ENCODE measurements at places on chromosomes 12 and 14. TPM values are rescaled to one million over a fixed set of nuclear protein-coding genes. Genes with fewer than 3 reads are reported as not detected.
A peak's percentile ranks its signal among the peaks of the same experiment; 100 is the strongest.

Gene KRT74
- 0.34 TPM for total RNA-seq

Gene RDH5
- total RNA-seq = 8.8 TPM

Gene AQP6
- not detected for total RNA-seq

Gene CISTR
- not detected for total RNA-seq

Gene SLC6A15
- total RNA-seq = not detected

Gene TRPV4
- not detected for total RNA-seq

Gene COPZ1
- total RNA-seq = 31.2 TPM

Gene LRTM2
- total RNA-seq = 0.11 TPM

DNA sequence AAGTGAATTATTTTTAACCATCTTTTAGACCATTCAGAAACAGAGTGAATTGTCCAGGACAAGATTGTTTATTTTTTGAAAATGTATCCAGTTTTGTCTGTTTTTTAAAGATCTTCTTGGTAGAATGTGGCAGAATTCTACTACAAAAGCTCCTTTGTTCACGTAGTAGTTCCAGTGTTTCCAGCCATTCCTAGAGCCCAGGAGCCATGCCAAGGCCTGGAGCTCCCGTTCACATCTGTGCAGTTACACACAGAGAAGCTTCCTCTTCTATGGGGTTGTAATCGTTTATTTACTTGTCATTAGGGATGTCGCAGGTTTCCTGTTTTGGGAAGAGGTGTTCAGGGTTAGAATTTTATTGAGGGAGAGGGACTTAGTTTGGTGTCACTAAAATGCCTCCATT, 409.8 kb downstream of the NPAS3 start:
- DNase-seq = no peak

GRCh38 chr12:105980085-105980484, 158.7 kb downstream of the NUAK1 start:
- no peak for DNase-seq

- DNase-seq = no peak
Measured at GRCh38 chr12:108690542-108691174, 40.7 kb downstream of the CORO1C start.

- DNase-seq = no peak
Measured at GRCh38 chr14:49306152-49306751, 279.9 kb downstream of the RPS29 start.

DNA sequence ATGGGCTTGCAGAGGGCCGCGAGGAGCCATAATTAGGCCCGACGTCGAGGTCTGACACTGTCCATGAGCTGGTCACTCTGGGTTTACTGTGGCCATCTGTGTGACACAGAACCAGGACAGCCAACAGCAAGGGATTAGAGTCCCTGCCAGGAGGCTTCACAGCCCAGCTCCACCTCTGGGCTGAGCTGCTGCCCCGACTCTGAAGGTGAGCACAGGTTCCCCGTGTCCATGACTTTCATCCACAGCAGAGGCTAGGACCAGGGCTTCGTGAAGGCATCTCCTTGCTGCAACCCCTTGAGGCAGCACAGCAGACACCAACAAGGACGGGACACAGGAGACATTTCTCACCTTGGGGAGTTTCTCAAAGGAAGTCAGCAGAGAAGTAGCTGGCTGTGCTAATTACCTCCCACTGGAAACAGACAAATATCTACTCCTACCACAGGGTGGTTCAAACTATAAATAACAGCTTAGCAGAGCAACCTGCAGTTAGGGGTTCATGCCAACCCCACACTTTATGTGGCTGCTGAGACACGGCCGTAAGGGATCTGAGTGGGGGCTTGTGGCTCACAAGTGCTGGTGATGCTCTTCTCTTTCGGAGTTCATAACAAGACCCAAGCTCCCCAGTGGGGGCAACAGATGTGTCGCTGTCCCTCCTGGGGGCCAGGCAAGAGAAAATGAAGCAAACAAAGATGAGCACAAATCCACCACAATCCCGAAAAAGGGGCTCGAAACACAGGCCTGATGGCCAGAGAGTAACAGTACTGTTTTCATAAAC, 29.2 kb downstream of the ZFYVE21 start:
- no peak for DNase-seq

DNA sequence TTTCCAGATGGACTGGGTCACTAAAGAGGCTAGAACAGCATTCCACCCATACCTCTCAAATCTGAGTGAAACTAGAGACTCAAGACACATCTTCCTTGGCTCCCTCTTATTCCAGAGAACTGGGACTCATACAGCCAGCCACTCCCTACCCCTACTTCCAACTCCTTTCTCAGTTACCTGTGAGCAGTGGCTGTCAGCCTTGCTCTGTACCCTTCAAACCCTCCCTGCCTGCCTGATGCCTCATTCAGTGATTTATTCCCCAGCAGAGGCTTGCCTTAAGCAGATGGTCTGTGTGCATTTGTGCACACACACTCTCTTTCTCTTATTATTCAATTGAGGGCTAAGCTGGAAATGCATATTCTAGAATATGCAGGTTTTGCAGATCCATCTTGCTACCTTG, 14.6 kb downstream of the GPR84 start:
- no peak for DNase-seq

- DNase-seq = no peak
Measured at GRCh38 chr12:40837891-40838429, 145.7 kb downstream of the CNTN1 start.

- no peak for DNase-seq
Measured at GRCh38 chr12:50824914-50825313, 17.8 kb upstream of the TMPRSS12 start.

- DNase-seq = no peak
Measured at GRCh38 chr12:93449277-93449676, 7.5 kb upstream of the UBE2N start.

- DNase-seq = no peak
Measured at GRCh38 chr14:102187044-102187443, 47.3 kb downstream of the WDR20 start.

DNA sequence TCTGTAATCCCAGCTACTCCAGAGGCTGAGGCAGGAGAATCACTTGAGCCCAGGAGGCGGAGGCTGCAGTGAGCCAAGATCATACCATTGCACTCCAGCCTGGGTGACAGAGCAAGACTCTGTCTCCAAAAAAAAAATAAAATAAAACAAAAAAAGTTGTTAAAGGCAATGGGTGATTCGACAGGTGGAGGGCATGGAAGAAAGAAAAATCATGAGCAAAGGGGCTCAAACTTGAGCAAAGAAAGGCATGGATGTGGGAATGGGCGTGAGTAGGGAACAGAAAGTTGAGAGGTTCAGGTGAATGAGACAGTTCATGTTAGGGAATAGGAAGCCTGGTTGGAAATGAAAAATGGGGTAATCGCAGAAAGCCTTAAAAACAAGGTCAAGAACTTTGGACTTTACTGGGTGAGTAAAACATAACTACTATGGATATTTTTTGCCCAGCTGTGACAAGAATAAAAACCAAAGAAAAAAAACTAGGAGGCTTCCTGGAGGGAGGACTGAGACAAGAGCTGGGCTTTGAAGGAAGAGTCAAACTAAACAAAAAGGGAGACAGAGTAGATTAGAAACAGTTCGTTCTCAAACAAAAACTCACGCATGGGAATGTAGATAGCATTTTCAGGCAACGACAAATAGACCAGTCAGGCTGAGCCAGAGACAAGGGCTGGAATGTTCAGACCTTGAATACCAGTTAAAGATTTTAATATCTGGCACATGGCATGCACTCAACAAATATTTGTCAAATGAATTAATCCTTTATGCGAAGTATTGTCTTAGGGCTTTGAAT, 18.8 kb downstream of the PYM1 start:
- DNase-seq = no peak

- DNase-seq = peak; percentile 28
Measured at GRCh38 chr12:127108360-127109215, 1158.4 kb upstream of the TMEM132C start.

DNA sequence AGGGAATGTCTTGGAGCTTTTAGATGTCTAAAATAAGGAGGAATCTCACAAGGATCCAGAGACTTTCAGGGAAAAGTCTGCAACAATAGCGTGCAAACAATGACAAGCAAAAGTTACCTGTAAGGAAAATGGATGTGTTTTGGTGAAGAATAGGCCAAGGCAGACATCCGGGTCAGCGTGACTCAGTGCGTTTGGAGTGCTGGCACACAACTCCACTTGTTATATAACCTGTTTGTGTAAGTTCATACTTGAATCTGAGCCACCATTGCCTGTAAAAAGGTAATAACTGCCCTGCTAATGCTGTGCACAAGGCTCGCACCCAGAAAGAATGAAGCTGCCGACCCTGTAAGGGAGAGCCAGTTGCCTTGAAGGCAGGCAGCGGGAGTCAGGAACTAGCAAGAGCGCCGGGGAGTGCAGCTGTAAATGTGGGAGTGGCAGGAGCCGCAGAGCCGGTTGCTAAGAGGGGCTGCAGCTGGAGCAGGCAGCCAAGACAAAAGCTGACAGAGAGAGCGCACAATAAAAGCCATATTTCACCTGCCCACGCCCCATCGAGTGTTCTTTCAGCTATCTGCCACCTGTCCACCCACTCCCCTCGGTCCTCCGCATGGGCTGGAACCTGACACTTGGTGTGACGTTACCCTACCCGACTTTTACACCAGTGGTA, 638.5 kb upstream of the MIS18BP1 start:
- no peak for DNase-seq

GRCh38 chr14:32710731-32711680, 227.7 kb upstream of the NPAS3 start:
- DNase-seq = no peak

DNA sequence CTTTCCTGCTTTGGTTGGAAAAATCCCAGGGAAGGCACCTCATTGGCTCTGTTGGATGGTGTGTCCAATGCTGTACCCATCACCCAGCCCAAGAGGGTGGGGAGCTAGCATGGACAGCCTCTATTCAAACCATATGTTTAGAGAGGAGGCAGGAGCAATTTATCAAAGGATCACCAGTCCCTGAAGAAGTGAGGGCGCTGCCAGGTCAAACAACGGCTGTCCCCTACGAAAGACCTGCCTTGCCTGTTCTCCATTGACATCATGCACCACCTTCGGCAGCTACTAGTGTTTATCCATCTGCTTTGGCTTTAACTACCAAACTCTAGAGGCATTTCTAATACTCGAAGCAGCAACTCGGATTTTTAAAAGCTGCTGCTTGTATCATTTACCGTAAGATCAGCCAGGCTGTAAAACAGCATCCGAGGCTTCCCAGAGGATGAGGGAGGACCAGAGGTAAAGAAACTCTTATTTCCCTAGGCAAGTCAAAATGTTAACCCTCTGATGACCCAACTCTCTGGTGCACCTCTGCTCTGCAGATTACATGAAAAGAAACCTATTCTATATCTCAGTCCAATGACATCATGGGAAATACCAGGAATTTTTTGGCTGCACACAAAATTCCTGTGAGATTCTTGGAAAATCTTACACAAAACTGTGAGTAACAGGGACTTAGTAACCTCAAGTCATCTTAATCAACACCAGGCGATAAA, 720.9 kb upstream of the TBX3 start:
- DNase-seq = no peak

- DNase-seq = no peak
Measured at GRCh38 chr12:68240079-68240478, 13.3 kb downstream of the IL22 start.

DNA sequence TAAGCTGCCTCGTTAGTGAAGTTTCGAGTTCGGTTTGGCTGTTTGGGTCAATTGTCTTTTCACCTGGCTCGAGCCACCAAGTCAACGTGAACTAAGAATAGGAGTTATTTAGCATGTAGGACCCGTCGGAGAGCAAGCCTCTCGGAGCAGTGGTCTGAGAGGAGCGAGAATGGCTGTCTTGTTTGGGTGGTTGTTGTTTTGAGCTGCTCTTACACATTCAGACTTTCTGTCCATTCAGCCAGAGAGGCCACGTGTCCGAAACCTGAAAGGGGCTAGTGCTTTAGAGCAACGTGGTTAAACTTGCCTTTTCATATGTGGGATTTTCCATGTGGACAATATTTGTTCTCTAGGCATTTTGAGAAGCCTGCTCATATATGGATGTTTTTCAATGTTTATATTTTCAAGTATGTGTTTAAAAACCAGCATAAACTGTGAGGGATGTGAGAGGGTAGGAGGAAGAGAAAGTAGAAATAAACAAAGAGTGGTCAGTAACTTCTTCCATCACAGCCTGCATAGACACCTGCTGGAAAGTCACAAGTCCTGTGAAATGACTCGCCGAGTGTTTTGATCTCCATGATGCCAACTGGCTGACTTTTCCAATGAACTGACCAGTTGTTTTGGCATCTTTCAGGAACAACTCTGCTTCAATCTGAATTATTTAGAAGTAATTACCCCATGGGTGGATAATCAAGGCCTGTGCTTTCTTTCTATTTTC, 221.0 kb downstream of the ASCL1 start:
- no peak for DNase-seq

DNA sequence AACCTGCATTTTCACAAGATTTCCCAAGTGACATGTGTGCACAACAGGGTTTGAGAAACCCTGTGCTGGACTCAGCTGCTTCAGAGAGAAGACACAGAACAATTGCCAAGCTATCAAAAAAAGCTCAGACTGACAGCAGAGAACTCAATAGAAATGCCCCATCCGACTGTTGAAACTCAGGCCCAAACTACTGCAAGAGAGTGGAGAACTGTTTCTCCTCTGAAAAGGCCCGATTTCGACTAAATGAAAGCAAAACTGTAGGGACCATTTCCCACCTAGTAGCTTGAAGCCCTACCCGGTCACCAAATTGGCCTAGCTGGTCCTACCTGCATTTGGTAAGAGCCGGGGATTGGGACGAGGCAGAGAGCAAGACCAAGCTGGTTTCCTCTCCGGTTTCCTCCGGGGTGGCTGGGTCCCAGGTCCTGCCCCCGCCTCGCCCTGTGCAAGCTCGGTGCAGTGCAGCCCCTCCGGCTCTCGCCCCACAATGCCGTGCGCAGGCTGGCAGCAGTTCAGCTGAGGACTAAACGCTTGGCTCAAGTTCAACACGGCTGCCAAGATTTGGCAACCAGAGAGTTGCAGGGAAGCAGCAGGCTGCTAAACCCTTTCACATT, 1180.6 kb downstream of the VRK1 start:
- DNase-seq = peak; percentile 72

- no peak for DNase-seq
Measured at GRCh38 chr12:132106921-132107320, 37.2 kb downstream of the DDX51 start.

GRCh38 chr12:130859161-130859560, 12.7 kb upstream of the RAN start:
- DNase-seq = no peak

DNA sequence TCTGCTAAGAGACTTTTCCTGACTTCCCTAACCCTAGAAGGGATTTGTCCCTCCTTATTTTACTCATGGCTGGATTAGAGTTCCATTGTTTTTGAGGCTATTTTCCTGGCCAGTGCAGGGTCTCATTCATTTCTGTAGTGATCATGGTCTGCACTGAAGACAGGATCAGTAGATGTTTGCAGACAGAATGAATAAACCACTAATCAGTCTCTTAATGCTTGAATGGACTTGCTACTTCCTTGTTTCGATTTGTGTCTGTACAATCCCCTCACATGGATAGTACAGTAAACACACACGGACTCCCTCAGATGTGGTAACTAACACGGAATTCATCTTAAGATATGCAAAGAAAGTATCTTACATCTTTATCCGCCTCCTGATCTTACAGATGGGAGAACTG, 102.6 kb upstream of the PRB2 start:
- DNase-seq = no peak
